ENCODE measurements at places on chromosomes 5 and 9.

DNA sequence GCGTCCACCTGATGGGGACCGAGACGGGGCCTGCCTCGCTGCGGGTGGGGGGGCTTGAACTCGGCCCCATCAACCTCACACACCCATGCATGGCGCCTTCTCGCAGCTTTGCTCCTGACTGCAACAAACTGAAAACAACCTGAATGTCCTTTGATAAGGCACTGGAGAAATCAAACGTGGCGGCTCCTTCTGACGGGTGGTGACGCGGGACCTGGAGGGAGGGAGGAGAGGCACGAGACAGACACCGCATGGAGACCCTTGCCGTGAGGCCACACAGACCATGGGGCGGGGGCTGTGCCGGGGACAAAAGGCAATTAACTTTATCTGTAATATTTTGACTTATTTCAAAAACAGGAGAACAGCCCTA lies 48.6 kb downstream of the NACC2 start:
- DNase-seq: no peak

DNA sequence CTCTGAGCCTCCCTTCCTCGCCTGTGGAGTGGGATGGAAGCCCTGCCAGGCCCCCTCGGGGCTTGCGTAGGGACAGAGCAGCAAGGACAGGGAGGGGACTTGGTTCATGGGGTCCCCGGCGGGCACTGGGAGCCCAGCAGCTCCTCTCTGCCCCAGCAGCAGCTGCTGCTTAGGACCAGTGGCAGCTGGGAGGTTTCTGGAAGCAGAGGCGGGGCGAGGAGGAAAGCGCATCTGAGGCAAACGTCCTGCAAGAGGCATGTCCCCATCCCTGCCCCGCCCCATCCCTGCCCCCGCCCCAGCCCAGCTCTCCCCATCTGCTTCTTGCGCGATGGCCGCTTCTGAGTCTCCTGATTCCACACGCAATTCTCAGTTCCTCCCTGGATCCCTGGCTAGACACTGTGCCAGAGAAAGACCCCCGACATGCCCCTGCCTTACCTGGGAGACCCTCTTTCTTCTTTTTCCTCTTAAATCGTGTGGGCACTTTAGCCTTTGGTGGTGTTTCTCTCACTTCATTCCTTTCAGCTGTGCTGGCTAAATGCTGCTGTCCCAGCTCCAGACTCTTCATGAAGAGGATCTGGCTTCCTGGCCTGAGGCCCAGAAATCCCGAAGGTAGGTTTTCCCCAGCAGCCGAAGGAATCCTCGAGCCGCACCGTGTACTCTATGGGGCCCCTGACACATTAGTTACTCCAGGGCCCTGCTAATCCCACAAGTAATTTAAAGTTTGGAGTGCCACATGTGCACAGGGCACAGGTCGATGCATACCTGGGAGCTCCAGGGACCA lies 4.4 kb upstream of the OR2S2 start:
- peak; percentile 21 for DNase-seq

- DNase-seq: no peak
These were observed 9.1 kb downstream of the S1PR3 start for GRCh38 chr9:89000371-89000781.

- DNase-seq: no peak
These were observed 90.1 kb downstream of the GOLPH3 start for GRCh38 chr5:32083981-32084430.

DNA sequence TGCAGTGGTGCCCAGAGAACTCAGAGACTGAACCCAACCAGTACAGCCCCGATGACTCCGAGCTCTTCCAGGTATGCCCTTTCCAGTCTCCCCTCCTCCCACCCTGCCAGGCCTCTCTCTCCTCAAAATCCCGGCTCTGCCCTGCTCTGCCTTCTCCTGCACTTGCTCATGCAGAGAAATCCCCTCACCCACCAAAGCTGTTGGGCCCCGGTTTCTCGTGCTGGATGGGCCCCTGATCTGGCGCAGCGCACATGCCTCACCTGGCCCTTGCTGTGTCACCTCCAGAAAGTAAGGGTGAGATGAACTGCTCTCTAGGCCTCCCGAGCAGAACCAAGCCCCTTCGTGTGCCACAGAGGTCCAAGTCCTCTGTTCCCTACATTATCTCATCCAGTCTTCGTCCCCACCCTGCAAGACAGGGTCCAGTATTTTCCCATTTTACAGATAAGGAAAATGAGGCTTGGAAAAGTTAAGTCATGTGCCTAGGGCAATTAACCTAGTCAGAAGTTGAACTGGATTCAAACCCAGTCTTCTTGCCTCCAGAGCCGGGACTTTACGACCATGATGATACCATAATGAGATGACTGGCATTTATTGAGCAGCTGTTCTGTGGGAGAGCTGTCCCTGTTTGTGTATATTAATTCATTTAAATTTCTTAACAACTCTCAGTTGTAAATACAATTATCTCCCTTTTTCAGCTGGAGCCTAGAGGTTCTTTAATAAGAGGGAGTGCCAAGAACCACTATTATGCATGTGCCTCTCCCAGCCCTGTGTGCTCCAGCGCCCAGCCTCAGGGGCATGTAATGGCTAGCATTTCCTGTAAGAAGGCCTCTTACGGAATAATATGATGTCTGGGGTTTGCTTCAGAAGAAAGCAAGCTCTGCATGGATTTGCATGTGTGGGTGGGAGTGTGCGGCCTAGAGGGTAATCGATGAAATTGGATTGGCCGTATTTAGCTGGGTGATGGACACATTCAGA lies 90.7 kb downstream of the PPARGC1B start:
- DNase-seq: no peak

DNA sequence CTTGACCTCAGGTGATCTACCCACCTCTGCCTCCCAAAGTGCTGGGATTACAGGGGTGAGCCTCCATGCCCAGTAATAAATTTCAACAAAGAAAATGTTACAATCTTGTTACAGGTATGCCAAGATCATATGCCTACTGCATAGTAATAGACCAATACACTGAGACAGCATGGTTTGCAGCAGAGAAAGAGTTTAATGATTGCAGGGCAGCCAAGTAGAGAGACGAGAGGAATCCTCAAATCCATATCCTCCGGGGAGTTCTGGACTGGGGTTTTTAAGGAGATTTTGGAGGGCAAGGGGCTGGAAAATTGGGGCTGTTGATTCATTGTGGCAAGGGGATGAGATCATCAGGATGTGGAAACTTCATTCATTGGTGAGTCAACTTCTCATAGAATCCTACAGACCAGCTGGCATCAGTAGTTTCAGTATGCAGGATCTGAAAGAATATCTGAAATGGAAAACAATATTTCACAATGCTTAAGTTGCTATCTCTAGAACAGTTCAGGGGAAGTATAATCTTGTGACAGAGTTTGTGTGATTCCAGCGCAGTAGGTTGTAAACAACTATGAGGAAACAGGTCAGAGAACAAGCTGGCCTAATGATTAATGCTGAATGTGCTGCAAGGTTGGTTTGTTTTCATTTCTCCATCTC lies 14.8 kb upstream of the TUT7 start:
- peak; percentile 54 for DNase-seq

GRCh38 chr5:60668686-60669304 lies 31.2 kb downstream of the DEPDC1B start:
- peak; percentile 48 for DNase-seq

- no peak for DNase-seq
These were observed 13.9 kb downstream of the KDM4C start for GRCh38 chr9:6771722-6772121.

GRCh38 chr5:43215073-43215631 lies 23.1 kb downstream of the NIM1K start:
- no peak for DNase-seq

GRCh38 chr9:84699984-84700383 lies 30.5 kb downstream of the NTRK2 start:
- no peak for DNase-seq

GRCh38 chr5:1172670-1173404 lies 28.6 kb upstream of the SLC6A19 start:
- no peak for DNase-seq

DNA sequence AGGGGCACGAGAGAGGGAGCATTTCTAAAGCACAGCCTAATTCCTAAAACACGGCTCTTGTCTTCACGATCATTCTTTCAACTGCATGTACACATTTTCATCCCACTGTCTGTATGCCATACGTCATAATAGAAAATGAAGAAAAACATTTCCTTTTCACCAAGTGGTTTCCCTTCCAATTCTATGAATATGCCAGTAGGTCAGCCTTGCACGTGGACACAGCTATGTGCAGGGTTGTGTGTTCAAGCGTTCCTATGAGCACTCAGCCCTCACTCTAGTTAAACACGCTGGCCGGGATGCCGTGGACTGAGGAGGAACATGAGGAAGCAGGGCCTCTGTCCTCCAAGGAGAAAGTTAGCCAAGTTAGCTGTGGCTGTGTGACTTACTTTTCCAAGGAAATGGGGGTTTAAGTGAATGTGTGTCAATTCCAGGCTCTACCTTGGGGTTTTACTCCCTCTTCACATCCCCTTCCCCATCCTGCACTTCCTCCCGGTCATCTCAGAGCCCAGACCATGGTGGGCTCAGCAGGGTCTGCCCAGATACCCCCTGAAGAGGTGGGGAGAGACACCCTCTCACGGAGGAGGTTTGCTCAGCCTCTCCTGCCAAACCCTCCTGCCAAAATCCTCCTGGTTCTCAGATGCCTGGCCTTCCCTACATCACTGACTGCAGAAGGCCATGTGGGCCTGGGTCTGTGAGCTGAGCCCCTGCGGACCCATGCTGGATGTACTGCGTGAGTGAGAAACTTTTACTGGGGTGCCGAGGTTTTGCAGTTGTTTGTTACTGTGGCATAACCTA lies 230.6 kb downstream of the FSTL4 start:
- no peak for DNase-seq

- no peak for DNase-seq
These were observed 73.4 kb upstream of the CDH12 start for GRCh38 chr5:22926574-22926973.

- no peak for DNase-seq
These were observed 44.4 kb downstream of the AK8 start for GRCh38 chr9:132833550-132834121.

DNA sequence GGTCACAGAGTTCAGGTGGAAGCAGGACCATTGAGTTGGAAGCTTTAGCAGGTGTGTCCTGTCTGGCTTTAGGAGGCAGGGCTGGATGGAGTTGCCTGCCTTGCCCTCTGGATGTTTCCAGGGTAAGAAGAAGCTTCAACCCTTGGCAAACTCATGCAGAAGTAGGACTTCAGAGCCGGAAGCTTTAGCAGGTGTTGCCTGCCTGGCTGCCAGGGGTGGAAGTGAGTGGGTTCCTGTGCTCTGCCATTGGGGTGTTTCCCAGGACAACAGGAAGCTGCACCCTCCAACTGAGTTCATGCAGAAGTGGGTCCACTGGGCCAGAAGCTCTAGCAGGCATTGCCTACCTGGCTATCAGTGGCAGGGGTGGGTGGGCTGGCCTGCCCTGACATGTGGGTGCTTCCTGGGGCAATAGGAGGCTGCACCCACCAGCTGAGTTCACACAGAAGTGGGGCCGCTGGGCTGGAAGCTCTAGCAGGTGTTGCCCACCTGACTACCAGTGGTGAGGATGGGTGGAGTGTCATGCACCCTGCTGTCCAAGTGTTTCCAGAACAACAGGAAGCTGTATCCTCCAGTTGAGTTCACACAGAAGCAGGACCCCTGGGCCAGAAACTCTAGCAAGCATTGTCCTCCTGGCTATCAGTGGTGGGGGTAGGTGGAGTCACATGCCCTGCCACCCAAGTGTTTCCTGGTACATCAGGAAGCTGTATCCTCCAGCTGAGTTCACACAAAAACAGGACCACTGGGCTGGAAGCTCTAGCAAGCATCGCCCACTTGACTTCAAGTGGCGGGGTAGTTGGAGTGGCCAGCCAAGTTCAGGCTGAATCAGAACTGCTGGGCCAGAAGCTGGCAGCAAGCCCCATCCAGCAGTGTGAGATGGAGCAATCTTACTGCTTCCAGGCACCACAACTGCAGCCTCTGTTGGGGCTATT lies 24.6 kb downstream of the LOX start:
- no peak for DNase-seq

GRCh38 chr5:57383093-57383861 lies 99.3 kb downstream of the ACTBL2 start:
- DNase-seq: peak; percentile 88

DNA sequence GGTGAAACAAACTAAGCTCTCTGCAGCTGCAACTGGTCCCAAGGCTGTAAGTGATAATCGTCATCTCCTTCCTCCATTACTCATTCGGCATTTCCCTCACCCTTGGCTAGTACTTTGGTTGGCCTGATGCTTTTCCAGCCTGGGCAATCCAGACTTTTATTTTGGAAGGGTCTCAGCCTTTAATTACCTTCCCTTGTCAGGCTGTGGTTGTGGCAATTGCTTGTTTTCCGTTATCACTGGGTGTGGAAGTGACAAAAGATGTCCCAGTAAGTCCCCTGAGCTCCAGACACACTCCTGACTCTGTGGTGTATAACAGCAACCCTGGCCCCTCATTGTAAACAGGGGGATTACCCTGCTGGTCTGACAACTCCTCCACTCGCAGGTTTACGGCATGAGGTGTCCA lies 6.3 kb upstream of the FAF2 start:
- DNase-seq: no peak

- no peak for DNase-seq
These were observed 1.4 kb downstream of the RGS7BP start for GRCh38 chr5:64507264-64507605.

GRCh38 chr9:36437790-36438189 lies 37.7 kb upstream of the RNF38 start:
- DNase-seq: no peak

GRCh38 chr5:158074992-158075769 lies 216.2 kb upstream of the CLINT1 start:
- peak; percentile 79 for DNase-seq

DNA sequence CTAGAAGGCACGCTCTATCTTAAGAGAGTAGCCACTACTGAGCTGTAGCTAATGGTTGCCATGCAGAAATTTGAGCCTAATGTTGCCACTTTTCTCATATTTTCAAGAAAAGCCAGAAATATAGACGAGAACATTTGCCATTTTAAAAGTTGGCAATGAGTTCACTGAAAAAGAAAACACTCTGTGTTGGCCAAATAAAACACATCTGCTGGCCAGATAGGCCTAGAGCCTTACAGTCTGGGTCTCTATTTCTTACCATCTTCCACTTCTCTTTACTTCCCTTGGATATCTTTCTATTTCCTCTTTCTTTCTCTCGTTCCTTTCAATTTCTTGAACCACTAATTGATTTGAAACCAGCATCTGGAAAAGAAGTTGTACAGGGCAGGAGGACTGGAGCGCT lies 36.6 kb upstream of the VCAN start:
- DNase-seq: peak; percentile 28
